ENCODE measurements at places on chromosomes 5 and 9. TPM values are rescaled to one million over a fixed set of nuclear protein-coding genes. Genes with fewer than 3 reads are reported as not detected.

Gene NR5A1
- not detected for polyA plus RNA-seq

Gene CDH6
- polyA plus RNA-seq, result not detected

Gene ZNF474
- 0.23 TPM for polyA plus RNA-seq

Gene GPX8
- not detected for polyA plus RNA-seq

- H3K4me1 ChIP-seq, result no peaks in the 10 kb centered on the region
- H3K36me3 ChIP-seq, result peaks cover 5% of the 10 kb centered on the region
- H3K27me3 ChIP-seq, result no peaks in the 10 kb centered on the region
- no peak for DNase-seq
Measured at GRCh38 chr5:665541-665955, 27.6 kb downstream of the TPPP start.

DNA sequence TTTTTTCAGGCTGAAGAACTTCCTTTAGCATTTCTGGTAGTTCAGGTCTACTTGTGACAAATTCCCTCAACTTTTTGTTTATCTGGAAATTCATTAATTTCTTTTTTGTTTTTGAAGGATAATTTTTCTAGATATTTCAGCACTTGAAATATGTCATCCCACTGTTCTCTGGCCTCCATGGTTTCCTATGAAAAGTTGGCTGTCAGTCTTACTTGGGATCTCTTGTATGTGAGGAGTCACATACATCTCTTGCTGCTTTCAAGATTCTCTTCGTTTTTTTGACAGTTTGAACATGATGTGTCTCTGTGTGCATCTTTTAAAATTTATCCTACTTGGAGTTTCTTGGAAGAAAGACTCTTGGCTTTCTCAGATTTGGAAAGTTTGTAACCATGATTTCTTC, 79.5 kb downstream of the RIC1 start:
- H3K4me1 ChIP-seq, result peaks cover 12% of the 10 kb centered on the region
- H3K4me3 ChIP-seq, result no peak overlapping the region
- peaks cover 24% of the 10 kb centered on the region for H3K36me3 ChIP-seq

DNA sequence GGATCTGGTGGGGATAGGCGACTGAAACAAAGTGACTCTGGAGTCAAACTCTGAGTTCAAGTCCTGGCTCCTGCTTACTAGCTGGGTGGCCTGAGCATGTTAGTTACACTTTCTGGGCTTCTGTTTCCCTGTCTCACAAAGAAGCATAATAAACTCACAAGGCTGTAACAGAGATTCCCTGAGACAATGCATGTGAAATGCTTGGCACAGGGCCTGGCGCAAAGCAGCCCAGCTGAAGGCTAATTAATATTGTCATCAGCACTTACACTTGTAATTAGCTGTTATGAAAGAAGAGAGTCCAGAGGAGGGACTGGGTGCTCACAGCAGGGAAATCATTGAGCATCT, 64.1 kb upstream of the SPOCK1 start:
- DNase-seq, result no peak
- no peaks in the 10 kb centered on the region for H3K4me1 ChIP-seq
- no peaks in the 10 kb centered on the region for H3K36me3 ChIP-seq
- no peak overlapping the region for H3K27ac ChIP-seq
- H3K4me3 ChIP-seq, result no peak overlapping the region

GRCh38 chr5:143443330-143443729, 39.8 kb upstream of the NR3C1 start:
- no peak for DNase-seq
- H3K27me3 ChIP-seq, result no peaks in the 10 kb centered on the region
- no peaks in the 10 kb centered on the region for H3K36me3 ChIP-seq
- H3K4me3 ChIP-seq, result no peak overlapping the region
- H3K27ac ChIP-seq, result no peak overlapping the region
- no peaks in the 10 kb centered on the region for H3K4me1 ChIP-seq

GRCh38 chr9:137461663-137462395, 2.7 kb upstream of the NSMF start:
- no peaks in the 10 kb centered on the region for H3K36me3 ChIP-seq
- H3K27ac ChIP-seq, result peak overlapping the region; percentile 95
- peak overlapping the region; percentile 82 for H3K4me3 ChIP-seq
- DNase-seq, result peak; percentile 97

GRCh38 chr5:150616024-150616470, 24.4 kb upstream of the SYNPO start:
- H3K4me3 ChIP-seq, result no peak overlapping the region
- H3K36me3 ChIP-seq, result no peaks in the 10 kb centered on the region
- DNase-seq, result no peak
- H3K4me1 ChIP-seq, result no peaks in the 10 kb centered on the region
- H3K27ac ChIP-seq, result peak overlapping the region; percentile 15

DNA sequence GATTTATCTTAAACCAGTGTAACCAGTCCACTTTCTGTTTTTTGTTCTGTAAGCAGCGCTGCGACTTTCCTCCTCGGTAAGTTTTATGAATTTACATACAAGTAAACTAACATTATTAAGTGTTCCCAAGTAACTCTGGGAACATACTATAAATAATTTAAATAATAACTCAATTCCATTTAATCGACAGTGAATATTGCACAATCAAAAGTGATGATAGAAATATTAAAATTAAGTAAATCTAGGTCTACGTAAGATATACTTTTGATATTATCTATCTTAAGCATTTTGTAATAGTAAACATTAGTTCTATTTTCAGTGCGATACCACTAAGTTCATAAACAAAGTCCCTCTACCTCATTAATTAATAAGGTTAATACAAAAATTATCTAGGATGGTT, 7.8 kb downstream of the NFIB start:
- H3K4me3 ChIP-seq, result no peak overlapping the region
- H3K27ac ChIP-seq, result no peak overlapping the region
- peaks cover 49% of the 10 kb centered on the region for H3K27me3 ChIP-seq
- DNase-seq, result no peak

GRCh38 chr9:121765021-121765950, 113.9 kb downstream of the DAB2IP start:
- no peaks in the 10 kb centered on the region for H3K27me3 ChIP-seq
- no peak overlapping the region for H3K27ac ChIP-seq
- no peak overlapping the region for H3K4me3 ChIP-seq
- no peaks in the 10 kb centered on the region for H3K36me3 ChIP-seq
- H3K4me1 ChIP-seq, result no peaks in the 10 kb centered on the region
- DNase-seq, result no peak

DNA sequence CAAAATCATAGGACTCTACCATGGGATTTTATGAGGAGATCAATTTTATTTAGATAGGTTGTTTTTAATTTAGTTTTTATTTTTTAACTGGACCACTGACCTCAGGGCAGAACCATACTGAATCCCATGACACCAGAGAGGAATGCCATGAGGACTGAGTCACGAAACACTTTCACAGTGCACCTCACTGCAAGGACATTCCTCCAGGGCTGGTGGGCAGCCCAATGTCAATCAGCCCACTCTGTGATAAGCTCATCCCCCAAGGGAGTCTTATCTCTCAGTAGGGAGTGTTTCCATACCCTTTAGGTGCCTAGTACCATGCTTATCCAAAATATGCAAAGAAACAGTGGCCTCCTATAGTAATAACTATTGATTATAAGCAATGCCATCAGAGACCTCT, 224.5 kb upstream of the CDH6 start:
- no peak overlapping the region for H3K27ac ChIP-seq
- no peaks in the 10 kb centered on the region for H3K36me3 ChIP-seq
- H3K27me3 ChIP-seq, result no peaks in the 10 kb centered on the region

DNA sequence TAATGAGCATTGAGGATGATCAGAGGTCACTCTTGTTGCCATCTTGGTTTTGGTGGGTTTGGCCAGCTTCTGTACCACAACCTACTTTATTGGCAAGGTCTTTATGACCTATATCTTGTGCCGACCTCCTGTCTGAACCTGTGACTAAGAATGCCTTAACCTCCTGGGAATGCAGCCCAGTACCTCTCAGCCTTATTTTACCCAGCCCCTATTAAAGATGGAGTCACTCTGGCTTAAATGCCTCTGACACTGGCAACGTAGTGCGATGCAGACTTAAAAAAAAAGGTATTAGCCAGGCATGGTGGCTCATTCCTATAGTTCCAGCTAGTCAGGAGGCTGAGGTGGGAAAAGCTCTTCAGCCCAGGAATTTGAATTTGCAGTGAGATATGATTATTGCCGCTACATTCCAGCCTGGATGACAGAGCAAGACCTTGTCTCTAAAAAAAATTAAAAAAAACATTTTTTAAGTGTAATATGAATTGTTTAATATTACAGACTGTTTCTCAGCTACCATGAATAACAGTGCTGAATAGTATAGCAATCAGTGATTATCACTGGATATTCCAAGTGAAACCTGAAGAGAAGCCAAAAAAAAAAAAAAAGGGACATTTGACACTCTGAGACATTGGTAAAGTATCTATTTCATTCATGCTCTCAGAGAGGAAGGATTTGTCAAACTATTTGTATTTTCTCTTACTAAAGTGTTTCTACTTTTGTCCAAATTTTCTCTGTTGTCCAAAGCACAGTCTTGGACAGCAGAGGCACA, 18.3 kb upstream of the STOM start:
- no peak overlapping the region for H3K27ac ChIP-seq
- DNase-seq, result no peak
- H3K36me3 ChIP-seq, result no peaks in the 10 kb centered on the region
- H3K4me3 ChIP-seq, result no peak overlapping the region

- no peaks in the 10 kb centered on the region for H3K4me1 ChIP-seq
- no peak overlapping the region for H3K4me3 ChIP-seq
- no peak for DNase-seq
- no peaks in the 10 kb centered on the region for H3K27me3 ChIP-seq
Measured at GRCh38 chr5:15938961-15939360, 240.6 kb downstream of the MARCHF11 start.

GRCh38 chr5:16271851-16272250, 92.3 kb upstream of the MARCHF11 start:
- H3K4me1 ChIP-seq, result no peaks in the 10 kb centered on the region
- no peaks in the 10 kb centered on the region for H3K27me3 ChIP-seq
- H3K27ac ChIP-seq, result no peak overlapping the region
- DNase-seq, result no peak

- H3K27me3 ChIP-seq, result no peaks in the 10 kb centered on the region
- DNase-seq, result no peak
- no peak overlapping the region for H3K27ac ChIP-seq
- H3K4me3 ChIP-seq, result no peak overlapping the region
- H3K36me3 ChIP-seq, result no peaks in the 10 kb centered on the region
- peaks cover 23% of the 10 kb centered on the region for H3K4me1 ChIP-seq
Measured at GRCh38 chr9:83959061-83959460, 21.0 kb downstream of the HNRNPK start.

DNA sequence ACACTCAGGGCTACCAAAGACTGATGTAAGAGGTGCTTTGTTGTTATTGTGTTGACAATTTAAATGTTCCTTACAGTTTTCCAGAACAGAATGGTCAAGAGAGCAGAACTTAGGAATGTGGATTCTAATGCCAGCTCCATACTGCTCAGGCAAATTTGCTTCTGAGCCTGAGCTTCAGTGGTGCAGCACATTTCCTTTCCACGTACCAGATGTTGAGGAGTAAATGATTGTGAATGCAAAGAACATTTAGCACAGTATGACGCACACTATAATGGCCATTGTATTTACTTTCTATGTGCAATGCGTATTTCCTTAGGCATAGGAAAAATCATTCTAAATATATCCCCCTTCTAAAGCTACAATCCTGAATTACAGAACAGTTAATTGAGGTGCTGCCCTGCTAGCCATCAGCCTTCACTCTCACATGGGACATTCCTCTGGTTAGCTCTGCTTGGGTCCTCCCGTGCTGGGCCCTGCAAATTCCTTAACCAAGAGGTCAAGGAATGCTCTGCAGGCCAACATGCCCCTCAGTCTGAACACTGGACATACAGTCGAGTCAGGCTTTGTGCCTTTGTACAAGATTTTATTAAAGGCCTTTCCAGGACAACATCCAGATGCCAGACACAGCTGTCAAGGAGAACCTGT, 21.1 kb upstream of the TMEM174 start:
- peaks cover 12% of the 10 kb centered on the region for H3K4me1 ChIP-seq
- H3K27me3 ChIP-seq, result peaks cover 66% of the 10 kb centered on the region
- no peak overlapping the region for H3K27ac ChIP-seq
- DNase-seq, result no peak

- no peak for DNase-seq
- peaks cover 3% of the 10 kb centered on the region for H3K27me3 ChIP-seq
- H3K4me3 ChIP-seq, result no peak overlapping the region
Measured at GRCh38 chr9:110752766-110753165, 84.2 kb downstream of the MUSK start.

GRCh38 chr5:180315762-180316212, 23.9 kb upstream of the MAPK9 start:
- H3K4me3 ChIP-seq, result no peak overlapping the region
- H3K4me1 ChIP-seq, result no peaks in the 10 kb centered on the region
- peaks cover 34% of the 10 kb centered on the region for H3K27me3 ChIP-seq
- DNase-seq, result peak; percentile 64
